Nephron progenitor cell (in vitro differentiated cells): ENCODE measurements at places on chromosomes 11 and 22.
A peak's percentile ranks its signal among the peaks of the same experiment; 100 is the strongest.

GRCh38 chr11:127651888-127652221 lies 651.3 kb upstream of the KIRREL3 start:
- H3K36me3 ChIP-seq, result no peaks in the 10 kb centered on the region
- H3K27me3 ChIP-seq, result peaks cover 3% of the 10 kb centered on the region
- no peak overlapping the region for H3K27ac ChIP-seq
- no peak overlapping the region for H3K4me3 ChIP-seq
- peaks cover 14% of the 10 kb centered on the region for H3K4me1 ChIP-seq

DNA sequence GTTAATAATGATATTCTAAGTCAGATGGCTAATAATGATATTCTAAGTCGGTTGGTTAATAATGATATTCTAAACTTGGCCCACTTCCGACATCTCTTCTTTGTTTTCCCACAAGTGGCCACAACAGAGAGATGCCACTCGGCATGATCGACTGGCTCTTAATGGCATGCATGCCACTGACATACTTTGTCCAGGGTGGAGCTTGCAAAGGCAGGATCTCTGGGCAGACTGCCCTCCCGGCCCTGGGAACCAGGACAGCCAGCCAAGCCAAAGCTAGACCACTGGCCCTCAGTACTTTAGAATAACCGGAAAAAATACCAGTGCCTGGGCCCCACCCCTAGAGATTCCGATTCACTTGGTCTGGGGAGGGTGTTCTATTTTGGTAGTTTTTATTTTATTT lies 78.1 kb downstream of the KIAA1671 start:
- no peak for DNase-seq
- peaks cover 24% of the 10 kb centered on the region for H3K4me1 ChIP-seq
- peaks cover 4% of the 10 kb centered on the region for H3K27me3 ChIP-seq
- no peak overlapping the region for H3K4me3 ChIP-seq
- peaks cover 33% of the 10 kb centered on the region for H3K36me3 ChIP-seq
- H3K27ac ChIP-seq, result no peak overlapping the region

GRCh38 chr11:132743601-132744000 lies 788.7 kb downstream of the OPCML start:
- no peak overlapping the region for H3K4me3 ChIP-seq
- H3K27me3 ChIP-seq, result peaks cover 4% of the 10 kb centered on the region
- no peak overlapping the region for H3K27ac ChIP-seq
- no peak for DNase-seq

DNA sequence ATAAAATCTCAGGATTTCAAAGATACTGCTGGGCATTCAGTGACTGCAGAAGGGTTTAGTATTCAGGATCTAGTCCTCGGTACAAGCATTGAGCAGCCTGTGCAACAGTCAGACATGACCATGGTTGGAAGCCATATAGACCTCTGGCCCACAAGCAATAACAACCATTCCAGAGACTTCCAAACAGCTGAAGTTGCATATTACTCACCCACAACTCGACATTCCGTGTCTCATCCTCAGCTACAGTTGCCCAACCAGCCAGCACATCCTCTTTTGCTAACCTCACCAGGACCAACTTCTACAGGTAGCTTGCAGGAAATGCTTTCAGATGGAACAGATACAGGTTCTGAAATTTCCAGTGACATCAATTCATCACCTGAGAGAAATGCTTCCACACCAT lies 156.8 kb downstream of the C11orf91 start:
- peaks cover 22% of the 10 kb centered on the region for H3K27me3 ChIP-seq
- no peak overlapping the region for H3K27ac ChIP-seq
- H3K4me1 ChIP-seq, result peaks cover 4% of the 10 kb centered on the region

DNA sequence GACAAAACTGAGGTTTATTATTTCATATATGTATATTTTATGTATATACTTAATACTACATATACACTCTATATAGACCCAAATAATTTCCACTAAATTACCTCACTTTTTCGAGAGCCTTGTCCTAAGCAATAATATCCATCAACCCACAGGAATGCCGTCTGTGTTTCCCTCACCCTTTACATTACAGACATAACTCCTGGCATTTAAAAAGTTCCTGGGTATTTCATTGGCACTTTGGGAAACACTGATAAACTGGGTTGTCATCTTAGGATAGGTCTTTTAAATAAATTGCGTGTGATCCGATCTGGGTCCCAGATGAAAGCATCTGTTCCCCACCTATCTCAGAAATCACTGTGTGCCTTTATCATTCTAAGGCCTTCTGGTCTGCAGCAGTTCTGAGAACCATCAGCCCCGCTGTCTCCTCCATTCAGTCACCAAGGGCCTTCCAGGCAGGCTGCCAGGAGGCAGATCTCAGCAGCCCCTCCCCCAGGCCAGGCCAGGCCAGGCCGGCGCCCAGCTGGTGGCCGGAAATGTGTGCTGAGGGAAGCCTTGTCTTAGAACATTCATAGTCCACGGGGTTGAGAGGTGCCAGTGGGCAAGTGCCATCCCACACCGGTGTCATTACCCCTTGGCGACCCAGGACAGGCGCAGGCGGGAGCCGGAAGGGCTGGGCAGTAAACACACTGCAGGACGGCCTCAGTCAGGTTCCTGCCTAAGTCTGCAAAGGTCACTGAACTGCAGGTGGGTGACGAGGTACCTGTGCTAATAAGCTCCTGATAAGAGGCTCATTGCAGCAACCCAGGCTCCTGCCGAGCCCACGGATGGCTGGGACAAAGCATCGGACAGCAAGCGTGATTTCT lies 3.3 kb downstream of the FGF19 start:
- H3K36me3 ChIP-seq, result no peaks in the 10 kb centered on the region
- H3K27me3 ChIP-seq, result peaks cover 57% of the 10 kb centered on the region
- DNase-seq, result peak; percentile 68
- no peak overlapping the region for H3K4me3 ChIP-seq
- H3K27ac ChIP-seq, result no peak overlapping the region
- peaks cover 42% of the 10 kb centered on the region for H3K4me1 ChIP-seq

- H3K36me3 ChIP-seq, result no peaks in the 10 kb centered on the region
- no peak within 1 kb of the TSS for H3K4me3 ChIP-seq
- peak within 1 kb of the TSS; percentile 90 for H3K27ac ChIP-seq
- no peaks in the 10 kb centered on the region for H3K27me3 ChIP-seq
- no peaks in the 10 kb centered on the region for H3K4me1 ChIP-seq
- DNase-seq, result no peak
Measured at GRCh38 chr11:27040302-27041115, at the start of gene BBOX1. Gene BBOX1 (plus strand): TSS chr11:27040815. CDS start chr11:27055431, 14,616 bp downstream.

GRCh38 chr11:94196363-94196762 lies 67.7 kb downstream of the PANX1 start:
- H3K36me3 ChIP-seq, result no peaks in the 10 kb centered on the region
- H3K27ac ChIP-seq, result no peak overlapping the region
- H3K4me1 ChIP-seq, result no peaks in the 10 kb centered on the region
- DNase-seq, result no peak
- H3K27me3 ChIP-seq, result peaks cover 5% of the 10 kb centered on the region
- no peak overlapping the region for H3K4me3 ChIP-seq

GRCh38 chr11:134071306-134071705 lies 2.4 kb downstream of the JAM3 start:
- no peak overlapping the region for H3K27ac ChIP-seq
- peaks cover 64% of the 10 kb centered on the region for H3K4me1 ChIP-seq
- no peak overlapping the region for H3K4me3 ChIP-seq
- H3K36me3 ChIP-seq, result peaks cover 9% of the 10 kb centered on the region
- peaks cover 13% of the 10 kb centered on the region for H3K27me3 ChIP-seq

GRCh38 chr22:28574159-28574788 lies 105.4 kb downstream of the TTC28 start:
- H3K4me3 ChIP-seq, result no peak overlapping the region
- no peak overlapping the region for H3K27ac ChIP-seq
- no peaks in the 10 kb centered on the region for H3K27me3 ChIP-seq
- no peak for DNase-seq
- H3K36me3 ChIP-seq, result peaks cover 4% of the 10 kb centered on the region

DNA sequence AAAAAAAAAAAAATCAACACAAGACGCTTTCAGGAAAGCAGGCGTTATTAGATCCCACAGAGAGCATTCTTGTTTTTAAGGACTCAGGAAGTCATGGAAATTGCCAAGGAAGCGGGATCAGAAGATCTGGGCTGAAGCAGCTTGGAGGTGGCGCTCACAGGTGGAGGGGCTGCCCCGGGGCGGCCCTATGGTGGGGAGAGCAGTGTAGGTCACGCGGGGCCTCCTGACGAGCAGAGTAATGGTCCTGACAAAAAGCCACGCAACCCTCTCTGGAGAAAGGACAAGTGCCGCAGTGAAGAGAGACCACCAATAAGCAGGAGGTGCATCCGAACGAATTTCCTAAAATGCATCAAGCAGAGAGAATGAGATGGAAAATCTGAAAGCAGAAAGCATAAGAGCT lies 407.0 kb downstream of the BRD1 start:
- H3K36me3 ChIP-seq, result no peaks in the 10 kb centered on the region
- H3K27ac ChIP-seq, result no peak overlapping the region
- no peak overlapping the region for H3K4me3 ChIP-seq
- no peak for DNase-seq

GRCh38 chr11:76524919-76525318 lies 80.1 kb downstream of the EMSY start:
- H3K4me1 ChIP-seq, result peaks cover 12% of the 10 kb centered on the region
- H3K27me3 ChIP-seq, result no peaks in the 10 kb centered on the region
- peaks cover 64% of the 10 kb centered on the region for H3K36me3 ChIP-seq
- DNase-seq, result no peak

DNA sequence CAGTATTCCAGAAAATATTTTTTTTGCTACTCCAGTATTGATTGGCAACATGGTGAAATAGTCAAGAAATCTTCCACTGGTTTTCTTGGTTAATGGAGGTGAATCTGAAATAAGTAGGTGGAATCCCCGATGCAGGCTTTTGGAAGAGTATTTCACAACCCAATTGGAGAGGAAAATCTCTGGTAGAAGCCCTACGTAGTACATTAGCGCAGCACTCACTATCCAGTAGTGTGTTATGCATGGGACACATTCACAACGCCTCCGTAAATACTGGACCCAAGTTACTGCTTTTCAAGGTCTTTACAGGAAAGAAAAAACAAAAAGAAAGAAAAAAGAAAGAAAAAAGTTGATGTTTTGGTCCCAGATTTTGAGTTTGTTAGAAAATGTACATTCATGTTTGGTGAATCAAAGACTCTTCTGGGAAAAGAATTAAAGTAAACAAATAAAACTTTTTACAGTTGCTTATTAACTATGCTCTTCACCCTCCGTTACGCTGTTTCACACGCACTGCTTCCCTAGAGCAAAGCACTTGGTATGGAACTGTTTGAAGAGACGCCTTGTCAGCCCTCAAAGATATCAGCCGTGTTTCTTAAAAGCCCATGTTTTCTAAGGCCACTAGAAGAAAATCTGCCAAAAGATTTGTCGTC lies 170.4 kb upstream of the CTSC start:
- H3K4me1 ChIP-seq, result no peaks in the 10 kb centered on the region
- DNase-seq, result no peak
- peak overlapping the region; percentile 81 for H3K4me3 ChIP-seq

- peaks cover 11% of the 10 kb centered on the region for H3K4me1 ChIP-seq
- H3K4me3 ChIP-seq, result no peak overlapping the region
- H3K27ac ChIP-seq, result peak overlapping the region; percentile 68
- H3K36me3 ChIP-seq, result no peaks in the 10 kb centered on the region
Measured at GRCh38 chr22:49197505-49197904, 630.2 kb downstream of the BRD1 start.

DNA sequence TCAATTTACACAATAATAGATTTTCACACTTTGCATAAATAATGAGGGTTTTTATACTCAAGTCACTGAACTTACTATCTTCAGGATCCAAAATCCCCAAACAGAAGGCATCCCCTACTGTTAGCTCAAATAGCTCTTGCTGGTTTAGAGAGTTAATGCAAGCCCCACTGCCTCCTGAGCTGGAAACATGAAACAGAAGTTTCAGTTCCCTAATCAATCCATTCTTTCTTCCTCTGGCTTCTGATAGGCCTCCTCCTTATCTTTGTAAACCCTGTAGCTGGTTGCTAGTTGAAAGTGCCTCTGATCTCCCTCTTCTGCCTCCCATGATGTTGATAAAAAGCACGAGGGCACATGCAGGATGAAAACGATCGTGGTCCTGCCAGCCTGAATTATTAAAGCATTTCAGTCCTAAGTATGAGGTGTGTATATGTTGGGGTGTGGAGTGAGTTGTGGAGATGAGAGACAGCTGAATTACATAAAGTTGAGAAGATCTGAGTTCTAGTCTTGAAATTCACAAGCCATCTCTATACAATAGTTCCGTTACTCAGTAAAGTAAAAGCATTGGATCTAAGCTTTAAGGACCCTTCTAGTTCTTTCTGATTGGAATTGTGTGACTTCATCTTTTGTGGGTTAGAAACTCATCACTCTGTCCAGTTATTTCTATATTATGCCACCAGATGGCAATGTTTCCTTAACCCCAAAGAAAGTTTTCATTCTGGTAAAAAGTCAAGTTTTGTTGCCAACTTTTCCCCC lies 35.0 kb upstream of the EHF start:
- H3K4me1 ChIP-seq, result peaks cover 11% of the 10 kb centered on the region
- no peaks in the 10 kb centered on the region for H3K36me3 ChIP-seq
- no peak overlapping the region for H3K27ac ChIP-seq

DNA sequence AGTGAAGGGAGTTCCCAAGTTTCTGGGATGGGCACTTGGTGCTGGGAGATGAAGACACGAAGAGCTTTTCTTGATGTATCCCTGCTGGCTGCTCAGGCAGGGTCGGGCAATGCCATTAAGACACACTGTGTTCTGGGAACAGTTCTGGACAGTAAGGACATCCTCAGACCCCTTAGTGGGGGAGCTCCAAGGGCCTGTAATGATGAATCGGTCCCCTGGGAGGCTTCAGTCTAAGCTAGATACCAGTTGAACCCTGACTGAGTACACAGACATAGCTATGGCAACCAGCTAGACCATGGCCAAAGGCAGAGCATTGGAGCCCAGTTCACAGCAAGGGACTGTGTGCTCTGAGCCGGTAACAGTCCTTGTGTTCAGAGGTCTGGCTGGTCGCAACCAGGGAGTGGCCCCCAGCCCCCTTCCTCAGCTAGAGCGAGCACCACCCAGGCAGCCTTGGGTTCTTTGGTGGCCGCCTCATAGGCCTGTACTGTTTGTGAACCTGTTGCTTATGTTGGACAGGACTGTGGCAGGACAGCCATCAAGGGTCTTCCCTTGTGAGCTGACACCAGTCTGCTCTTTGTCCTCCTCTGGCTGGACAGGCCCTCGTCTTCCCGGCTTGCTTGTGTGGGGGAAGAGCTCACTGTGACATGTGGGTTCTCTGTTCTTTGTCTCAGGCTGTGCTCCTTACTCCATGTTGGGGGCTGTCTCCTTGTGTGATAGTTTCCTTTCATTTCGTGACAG lies 25.0 kb downstream of the MED15 start:
- H3K36me3 ChIP-seq, result peaks cover 36% of the 10 kb centered on the region
- peak overlapping the region; percentile 88 for H3K27ac ChIP-seq
- H3K4me3 ChIP-seq, result no peak overlapping the region
- DNase-seq, result no peak
- peaks cover 54% of the 10 kb centered on the region for H3K4me1 ChIP-seq

GRCh38 chr11:86116386-86116726 lies 47.5 kb upstream of the PICALM start:
- DNase-seq, result no peak
- H3K27ac ChIP-seq, result no peak overlapping the region
- H3K4me1 ChIP-seq, result no peaks in the 10 kb centered on the region
- H3K4me3 ChIP-seq, result no peak overlapping the region
